ENCODE measurements at places on chromosomes 1 and 21.

- DNase-seq, result no peak
Observed at GRCh38 chr1:188089461-188089860, 1260.7 kb downstream of the PLA2G4A start.

GRCh38 chr21:17725339-17725738 lies 93.8 kb downstream of the C21orf91 start:
- no peak for DNase-seq

DNA sequence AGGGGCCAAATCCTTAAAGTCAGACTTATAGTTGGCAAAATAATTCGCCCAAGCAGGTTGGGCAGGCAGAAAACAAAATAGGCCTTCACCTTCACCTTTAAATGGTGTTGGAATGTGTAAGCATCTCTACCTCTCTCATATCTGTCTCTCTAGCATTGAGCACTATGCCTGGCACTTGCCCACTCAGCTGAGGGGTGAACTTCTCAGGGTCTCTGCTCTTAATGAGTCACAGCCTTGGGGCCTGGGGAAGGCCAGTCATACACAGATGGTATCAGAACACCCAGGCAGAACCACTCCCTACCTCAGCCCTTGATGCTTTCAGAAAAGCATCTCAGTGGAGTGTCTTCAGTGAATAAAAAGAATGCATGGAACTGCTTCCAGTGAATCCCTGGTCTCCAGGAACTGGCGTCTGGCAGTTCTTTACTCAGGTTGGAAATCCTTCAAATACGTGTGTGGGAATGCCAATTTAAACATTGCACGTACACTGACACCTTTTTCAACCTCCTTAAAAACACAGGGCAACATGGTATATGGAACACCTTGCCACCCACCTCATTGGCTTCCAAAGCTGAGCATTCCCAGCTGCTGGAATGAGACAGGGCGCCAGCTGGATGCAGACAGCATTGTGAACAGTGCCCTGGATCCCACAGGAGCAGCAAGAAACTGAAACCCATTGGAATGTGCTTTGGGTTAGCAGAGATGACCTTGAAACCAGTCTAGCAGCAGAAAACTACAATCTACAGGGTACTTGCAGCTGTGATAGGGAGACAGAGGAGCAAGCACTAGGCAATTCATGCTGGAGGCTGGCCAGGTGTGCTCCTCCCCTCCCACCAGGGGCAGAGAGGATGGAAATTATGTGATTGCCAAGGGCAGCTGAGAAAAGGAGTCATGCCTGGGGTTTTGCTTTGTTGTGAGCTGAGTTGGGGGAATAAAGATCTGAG lies 30.0 kb downstream of the ZNF697 start:
- peak; percentile 25 for DNase-seq

GRCh38 chr1:224430511-224431113 lies 4.0 kb downstream of the WDR26 start:
- DNase-seq, result peak; percentile 55

- DNase-seq, result no peak
Observed at GRCh38 chr1:4227986-4228385, 327.9 kb upstream of the C1orf174 start.

DNA sequence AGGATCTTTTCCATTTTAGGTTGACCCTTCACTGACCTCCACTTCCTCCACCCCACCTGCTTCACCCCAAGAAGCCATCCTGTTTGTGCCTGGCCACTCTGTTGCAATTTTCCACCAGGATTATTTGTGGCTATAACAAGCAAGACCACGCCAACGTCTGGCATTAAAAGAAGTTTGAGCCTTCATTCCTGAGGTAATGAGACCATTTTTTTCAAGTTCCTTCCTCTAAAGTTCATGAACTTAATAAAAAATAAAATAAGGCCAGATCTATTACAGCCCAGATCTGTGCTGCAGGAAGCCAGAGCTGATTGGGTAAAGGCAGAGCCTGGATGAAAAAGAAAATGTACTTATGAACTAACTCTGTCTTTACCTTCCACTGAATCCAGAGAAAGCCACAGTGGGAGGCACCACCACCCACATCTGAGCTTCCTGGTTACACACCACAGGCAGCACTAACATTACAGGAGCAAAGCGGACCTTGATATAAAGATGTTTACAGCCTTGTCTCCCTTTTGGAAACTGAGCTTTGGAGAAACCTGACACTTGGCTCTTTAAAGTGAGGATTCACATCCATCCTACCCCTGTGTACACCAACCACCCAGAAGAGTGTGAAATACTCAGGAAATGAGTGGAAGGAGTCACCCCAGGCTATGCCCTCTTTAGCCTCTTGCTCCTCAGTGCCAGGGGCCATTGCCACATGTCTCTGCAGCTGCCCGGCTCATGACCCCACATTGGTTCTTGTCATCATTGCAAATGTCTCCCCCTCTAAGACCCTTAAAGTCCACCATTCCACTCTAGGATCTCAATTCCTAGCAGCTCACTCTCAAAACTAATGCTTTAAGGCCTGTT lies 293.6 kb downstream of the PLPP3 start:
- no peak for DNase-seq

GRCh38 chr1:240455228-240455821 lies 156.6 kb downstream of the GREM2 start:
- no peak for DNase-seq

DNA sequence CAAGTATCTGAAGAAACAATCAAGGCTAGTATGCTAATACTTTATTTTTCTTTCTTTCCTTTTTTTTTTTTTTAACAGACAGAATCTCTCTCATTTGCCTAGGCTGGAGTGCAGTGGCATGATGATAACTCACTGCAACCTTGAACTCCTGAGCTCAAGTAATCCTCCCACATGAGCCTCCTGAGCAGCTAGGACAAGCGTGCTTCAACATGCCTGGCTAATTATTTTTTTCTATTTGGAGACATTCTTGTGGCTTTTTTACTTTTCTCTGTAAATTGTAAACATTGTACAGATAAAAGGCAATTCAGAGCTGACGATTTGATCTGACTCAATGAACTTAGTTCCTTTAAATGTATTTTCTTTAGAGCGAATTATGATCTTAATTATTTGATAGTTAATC lies 41.4 kb downstream of the CCDC18 start:
- DNase-seq, result peak; percentile 87

GRCh38 chr1:205066141-205066818 lies 18.0 kb downstream of the TMEM81 start:
- no peak for DNase-seq

DNA sequence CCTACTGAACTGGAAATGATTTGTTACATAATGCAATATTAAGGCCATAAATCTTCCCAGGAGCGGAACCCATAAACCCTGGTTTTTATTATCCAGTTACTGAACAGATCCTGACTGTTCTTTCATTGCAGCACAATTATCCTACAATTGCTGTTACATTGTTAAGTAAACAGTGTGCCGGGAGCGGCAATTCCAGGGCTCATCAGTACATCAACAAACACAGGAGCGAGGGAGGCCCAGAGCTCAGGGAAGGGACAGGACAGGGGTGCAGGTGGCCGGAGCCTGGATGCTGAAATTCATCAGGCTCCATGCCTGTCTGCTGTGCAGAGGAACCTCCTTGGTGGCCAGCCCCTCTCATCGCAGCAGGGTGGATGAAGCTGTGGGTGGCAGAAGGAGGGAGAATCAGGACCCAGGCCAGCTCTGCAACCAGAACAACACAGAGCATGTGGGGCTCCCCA lies 544.7 kb downstream of the NPHP4 start:
- DNase-seq, result no peak

- no peak for DNase-seq
Observed at GRCh38 chr1:23638188-23638619, 53.4 kb upstream of the RPL11 start.

DNA sequence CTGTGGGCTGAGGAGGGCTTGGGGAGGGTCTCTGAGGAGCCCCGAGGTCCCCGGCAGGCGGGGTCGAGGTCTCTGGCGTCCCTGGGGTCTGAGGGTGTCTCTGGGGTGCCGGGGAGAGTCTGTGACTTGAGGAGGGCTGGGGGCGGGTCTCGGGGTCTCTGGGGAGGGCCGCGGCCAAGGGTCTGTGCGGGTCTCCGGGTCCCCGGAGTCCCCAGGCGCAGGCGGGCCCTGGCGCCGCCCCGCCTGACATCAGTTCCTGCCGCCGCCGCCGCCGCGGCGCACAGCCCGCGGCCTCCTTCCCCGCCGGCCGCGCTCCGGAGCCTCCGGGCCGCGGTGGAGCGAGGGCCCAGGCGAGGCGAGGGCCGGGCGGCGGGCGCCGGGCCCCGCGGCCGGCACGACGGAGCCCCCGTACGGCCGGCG lies at the start of gene PLEKHM2:
Gene PLEKHM2, plus strand, starts transcription at position 279 of the 420 bp plus-strand sequence. CDS start 239 bp downstream, outside the sequence.
- DNase-seq, result no peak

- DNase-seq, result no peak
Observed at GRCh38 chr21:34909492-34910292, 139.4 kb downstream of the RUNX1 start.

DNA sequence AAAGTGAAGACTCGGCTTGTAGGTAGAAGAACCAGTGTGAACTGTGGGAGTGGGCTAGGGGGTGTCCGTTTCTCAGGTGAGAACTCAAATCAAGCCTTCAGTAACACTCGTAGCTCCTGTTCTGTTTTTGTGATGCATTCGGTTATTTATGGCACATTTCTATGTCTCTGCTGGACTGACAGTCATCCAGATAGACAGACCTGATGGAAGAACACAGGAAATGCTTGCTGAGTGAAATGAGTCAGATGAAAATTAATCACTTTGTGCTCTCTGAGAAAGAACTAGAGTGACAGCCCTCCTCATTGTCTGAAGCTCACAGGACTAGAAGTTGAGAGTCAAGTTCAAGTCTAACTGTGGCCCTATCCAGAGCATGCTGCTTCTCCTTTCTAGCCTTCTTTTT lies 360.1 kb upstream of the PLXNA2 start:
- no peak for DNase-seq

GRCh38 chr1:27120854-27121253 lies 34.1 kb downstream of the SLC9A1 start:
- no peak for DNase-seq

GRCh38 chr1:172356620-172357019 lies 63.9 kb upstream of the C1orf105 start:
- no peak for DNase-seq

DNA sequence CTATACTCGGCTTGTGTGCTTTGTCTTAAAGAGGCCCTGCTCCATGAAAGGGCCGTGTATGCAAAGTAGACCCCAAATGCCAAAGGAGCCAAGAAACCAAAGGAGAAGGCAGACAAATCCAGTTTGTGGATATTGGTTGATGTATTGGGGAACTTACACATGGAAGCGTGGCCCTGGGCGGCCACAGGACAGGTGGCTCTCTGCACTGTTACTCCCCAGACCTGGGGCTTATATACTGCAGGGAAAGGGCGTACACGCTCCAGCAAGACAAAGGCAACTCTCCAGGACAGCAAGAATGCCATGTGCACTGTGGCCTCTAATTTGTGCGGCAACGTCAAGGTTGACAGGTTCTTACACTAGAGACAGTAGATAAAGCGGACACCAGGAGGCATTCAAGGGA lies 24.8 kb downstream of the RSPH1 start:
- no peak for DNase-seq

GRCh38 chr1:40423264-40423642 lies 27.0 kb upstream of the ZFP69B start:
- no peak for DNase-seq

- DNase-seq, result no peak
Observed at GRCh38 chr21:25999921-26000582, 170.5 kb downstream of the APP start.

GRCh38 chr1:29264773-29265389 lies 28.6 kb downstream of the PTPRU start:
- DNase-seq, result no peak

- DNase-seq, result peak; percentile 87
Observed at GRCh38 chr1:40868051-40868723, 6.0 kb upstream of the CITED4 start.

DNA sequence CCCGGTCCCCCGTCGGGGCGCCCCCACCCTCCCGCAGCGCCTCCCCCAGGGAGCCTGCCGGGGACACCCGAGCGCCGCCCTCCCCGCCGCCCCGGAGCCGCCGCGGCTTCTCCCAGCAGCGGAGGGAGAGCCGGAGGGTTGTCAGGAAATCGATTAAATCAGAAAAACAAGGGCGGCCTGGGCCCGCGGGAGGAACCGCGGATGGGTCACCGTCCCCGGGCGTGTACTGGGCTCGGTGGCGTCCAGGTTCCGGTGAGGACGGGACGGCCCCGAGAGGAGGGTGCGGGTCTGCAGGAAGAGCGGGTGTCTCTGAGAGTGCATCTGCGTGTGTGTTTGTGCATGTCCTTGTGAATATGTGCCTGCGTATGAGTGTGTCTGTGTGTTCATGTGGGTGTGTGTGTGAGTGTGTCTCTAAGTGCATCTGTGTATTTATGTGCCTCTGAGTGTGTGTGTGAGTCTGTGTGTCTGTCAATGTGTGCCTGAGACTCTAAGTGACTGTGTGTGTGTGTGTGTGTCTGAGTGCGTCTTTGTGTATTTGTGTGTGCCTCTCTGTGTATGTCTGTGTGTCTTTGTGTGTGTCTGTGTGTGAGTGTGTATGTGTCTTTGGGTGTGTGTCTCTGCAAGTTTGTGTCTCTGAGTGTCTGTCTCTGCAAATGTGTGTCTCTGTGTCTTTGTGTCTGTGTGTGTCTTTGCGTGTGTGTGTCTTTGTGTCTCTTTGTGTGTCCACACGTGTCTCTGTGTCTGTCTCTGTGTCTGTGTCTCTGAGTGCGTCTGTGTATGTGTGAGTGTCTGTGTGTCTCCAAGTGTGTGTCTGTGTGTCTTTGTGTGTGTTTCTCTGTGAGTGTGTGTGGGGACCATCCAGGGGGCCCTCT lies 1.1 kb downstream of the SPSB1 start:
- DNase-seq, result no peak

DNA sequence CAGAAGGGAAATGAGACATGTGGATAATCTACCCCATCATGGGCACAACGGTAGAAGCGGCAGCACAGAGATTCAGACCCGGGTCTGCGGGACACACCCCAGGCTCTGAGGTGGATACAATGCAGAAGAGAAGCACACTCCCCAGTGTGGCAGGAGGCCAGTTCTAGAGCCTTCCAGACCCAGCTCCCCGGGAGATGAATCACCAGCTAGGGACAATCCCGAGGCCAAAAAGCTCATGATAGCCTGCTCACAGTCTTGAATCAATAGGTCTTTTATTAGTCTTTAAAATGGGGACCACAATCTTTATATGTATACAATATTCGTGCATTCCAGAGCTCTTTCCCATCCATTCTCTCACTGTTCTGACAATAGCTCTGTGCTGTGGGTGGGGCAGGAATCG lies 57.3 kb upstream of the DIRAS3 start:
- no peak for DNase-seq

DNA sequence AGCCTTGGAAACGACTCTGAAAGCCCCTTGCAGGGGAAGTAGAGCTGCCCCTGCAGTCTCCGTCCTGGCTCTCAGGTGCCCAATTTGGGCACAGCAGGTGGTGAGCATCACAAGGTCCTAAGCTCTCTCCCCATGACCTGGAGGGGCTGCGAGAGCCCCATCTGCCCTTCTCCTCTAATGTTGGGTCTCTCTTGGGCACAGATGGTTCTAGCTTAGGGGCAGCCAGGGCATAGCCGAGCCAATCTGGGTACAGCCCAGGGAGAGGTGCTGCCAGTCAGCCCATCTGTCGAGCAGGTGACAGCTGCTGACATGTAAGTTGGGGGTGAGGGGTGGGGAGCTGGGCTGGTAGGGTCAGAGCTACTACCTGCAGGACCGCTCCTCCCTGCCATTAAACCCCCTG lies 50.7 kb downstream of the SYT2 start:
- no peak for DNase-seq

- DNase-seq, result no peak
Observed at GRCh38 chr1:26315874-26316850, 1.6 kb upstream of the CD52 start.

Measured in HepG2 (cell line).